Naive thymus-derived CD4-positive, alpha-beta T cell (primary cell): ENCODE measurements at places on chromosomes 7 and 10. TPM values are rescaled to one million over a fixed set of nuclear protein-coding genes. Genes with fewer than 3 reads are reported as not detected.

DNA sequence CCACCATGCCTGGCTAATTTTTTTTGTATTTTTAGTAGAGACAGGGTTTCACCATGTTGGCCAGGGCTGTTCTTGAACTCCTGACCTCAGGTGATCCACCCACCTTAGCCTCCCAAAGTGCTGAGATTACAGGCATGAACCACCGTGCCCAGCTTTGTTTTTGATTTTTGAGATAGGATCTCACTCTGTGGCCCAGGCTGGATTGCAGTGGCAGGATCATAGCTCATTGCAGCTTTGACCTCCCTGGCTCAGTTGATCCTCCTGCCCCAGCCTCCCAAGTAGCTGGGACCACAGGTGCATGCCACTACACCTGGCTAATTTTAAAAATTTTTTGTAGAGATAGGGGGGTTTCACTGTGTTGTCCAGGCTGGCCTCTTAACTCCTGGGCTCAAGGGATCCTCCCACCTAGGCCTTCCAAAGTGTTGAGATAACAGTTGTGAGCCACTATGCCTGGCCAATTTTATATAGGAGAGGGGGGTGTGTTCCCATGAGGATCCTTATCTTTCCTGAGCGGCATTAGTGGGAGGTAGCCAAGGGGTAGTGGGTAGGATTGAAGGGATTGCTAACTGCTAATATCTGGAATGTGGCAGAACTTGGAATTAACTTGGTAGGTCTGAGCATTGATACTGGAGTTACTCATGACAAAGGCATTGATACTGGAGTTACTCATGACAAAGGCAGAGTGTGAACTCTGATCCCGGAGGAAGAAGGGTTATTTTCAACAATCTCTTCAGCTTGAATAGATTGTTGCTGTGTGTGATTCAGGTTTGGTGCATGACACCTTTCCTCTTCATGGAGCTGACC, 1.0 kb upstream of the NOLC1 start:
- DNase-seq: no peak

- DNase-seq: no peak
Observed at GRCh38 chr7:29230871-29231345, 36.3 kb downstream of the CHN2 start.

DNA sequence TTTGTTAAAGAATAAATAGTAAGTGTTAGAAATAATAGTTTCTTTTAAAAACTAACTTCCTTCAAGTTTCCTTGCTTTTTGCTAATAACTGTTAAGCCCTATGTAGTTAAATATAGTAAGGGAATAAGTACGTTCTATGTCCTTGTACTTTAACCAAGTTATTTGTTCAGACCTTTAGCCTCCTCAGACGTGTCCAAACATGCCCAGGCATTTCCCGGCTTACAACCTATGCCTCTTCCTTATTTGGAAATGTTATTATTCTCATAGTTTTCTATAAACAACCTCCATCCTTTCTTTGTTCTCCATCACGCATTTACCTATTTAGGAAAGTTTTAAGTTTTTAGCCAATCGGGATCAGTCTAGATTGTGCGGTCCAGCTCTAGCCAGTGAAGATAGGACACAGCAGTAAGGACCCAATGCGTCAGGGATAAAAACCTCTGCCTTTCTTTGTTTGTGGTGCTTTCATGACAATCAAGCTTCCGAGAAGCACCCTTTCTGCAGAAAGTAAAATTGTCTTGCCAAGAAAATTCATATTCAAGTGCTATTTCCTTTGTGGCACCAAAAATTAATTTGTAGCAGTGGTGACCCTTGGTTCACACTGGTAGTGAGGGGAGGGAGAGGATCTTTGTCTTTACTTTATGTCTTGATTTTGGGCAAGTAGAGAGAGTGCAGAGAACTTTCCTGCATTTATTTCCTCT, 851.3 kb upstream of the POM121L12 start:
- no peak for DNase-seq

- DNase-seq: no peak
Observed at GRCh38 chr7:713139-713457, 13.4 kb upstream of the DNAAF5 start.

- DNase-seq: no peak
Observed at GRCh38 chr7:141118767-141119166, 44.9 kb downstream of the TMEM178B start.

DNA sequence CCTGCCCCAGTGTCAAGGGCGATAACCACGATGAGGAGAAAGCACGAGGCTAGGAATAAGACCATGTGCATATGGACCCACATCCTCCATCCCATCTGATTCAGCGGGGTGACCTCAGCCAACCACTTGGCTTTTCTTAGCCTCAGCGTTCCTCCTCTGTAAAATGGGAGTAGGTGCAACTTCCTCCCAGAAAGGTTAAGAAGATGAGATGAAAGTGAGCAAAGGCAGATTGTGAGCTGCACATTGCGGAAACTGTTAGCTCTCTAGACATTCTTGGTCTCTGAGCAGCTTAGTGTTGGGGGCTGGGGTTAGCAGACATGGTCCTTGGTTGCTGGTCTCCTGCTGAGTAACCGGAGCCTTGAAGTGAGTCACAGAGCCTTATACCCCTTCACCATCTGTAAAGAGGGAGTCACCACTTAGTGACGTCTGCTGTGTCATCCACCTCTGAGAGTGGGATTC, 497.3 kb upstream of the GALNT17 start:
- no peak for DNase-seq

DNA sequence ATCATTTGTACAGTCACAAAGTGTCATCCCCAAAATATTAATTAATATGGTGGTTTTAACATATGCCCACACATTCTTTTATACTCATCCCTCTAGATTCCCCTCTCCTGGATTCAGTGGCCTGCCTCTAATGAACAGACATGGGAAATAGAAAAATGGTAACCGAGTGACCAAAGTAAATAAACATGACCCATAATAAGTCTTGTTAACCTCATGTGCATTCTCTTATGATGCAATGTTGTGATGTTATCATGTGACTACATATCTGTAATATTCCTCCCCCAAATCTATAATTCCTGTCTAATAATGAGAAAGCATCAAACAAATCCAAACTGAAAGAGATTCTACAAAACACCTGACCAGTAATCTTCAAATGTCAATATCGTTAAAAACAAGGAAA, 164.5 kb upstream of the PRSS1 start:
- no peak for DNase-seq

GRCh38 chr7:107152011-107152410, 16.8 kb upstream of the HBP1 start:
- DNase-seq: no peak

DNA sequence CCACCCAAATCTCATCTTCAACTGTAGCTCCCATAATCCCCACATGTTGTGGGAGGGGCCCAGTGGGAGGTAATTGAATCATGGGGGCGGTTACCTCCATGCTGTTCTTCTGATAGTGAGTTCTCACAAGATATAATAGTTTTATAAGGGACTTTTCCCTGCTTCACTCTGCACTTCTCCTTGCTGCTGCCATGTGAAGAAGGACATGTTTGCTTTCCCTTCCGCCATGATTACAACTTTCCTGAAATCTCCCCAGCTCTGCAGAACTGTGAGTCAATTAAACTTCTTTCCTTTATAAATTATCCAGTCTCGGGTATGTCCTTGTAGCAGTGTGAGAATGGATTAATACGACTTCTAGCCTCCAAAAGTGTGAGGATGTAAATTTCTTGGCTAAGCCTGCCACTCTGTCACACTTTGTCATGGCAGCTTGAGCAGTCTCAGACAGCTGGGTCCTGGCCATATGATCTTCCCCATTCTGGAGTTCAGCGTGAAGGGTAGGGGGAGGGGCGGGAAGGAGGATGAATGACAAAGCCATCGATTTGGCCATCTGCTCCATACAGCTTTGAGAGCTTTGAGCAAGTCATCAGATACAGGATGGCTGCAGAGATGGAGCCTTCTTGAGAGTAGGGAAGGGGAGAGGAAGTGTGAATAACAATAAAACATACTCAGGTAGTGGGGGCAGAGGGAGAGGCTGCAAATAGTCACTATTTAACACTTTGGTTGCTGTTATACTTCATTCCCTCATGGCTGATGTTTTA, 19.1 kb upstream of the INPP5F start:
- no peak for DNase-seq

- DNase-seq: no peak
Observed at GRCh38 chr7:38594949-38595348, 36.2 kb downstream of the AMPH start.

DNA sequence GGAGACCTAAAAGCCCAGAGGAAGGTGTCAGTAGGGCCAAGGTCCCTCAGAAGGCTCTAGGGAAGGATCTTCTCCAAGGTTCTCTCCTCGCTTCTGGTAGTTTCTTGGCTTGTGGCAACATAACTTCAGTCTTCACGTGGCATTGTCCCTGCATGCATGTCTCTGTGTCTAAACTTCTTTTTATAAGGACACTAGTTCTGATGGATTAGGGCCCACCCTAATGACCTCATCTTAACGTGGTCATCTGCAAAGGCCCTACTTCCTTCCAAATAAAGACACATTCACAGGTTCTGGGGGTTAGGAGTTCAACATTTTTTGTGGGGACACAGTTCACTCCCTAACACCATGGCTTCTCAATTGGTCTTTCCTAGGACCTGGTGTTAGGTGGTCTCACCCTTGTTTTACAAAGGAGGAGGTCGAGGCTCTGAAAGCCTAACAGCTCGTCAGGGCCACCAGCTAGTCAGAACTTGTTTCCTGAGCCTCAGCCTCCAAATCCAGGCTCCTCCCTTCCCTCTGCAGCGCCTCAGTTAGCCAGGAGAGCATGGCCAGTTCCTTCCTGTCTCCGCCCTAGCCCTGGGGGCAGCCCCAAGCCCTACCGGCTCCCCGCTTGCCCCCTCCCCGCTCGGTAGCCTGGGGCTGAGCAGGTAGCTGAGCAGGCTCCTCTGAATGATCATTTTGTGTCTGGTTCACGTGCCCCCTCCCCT, 109.7 kb upstream of the PPIF start:
- DNase-seq: no peak

DNA sequence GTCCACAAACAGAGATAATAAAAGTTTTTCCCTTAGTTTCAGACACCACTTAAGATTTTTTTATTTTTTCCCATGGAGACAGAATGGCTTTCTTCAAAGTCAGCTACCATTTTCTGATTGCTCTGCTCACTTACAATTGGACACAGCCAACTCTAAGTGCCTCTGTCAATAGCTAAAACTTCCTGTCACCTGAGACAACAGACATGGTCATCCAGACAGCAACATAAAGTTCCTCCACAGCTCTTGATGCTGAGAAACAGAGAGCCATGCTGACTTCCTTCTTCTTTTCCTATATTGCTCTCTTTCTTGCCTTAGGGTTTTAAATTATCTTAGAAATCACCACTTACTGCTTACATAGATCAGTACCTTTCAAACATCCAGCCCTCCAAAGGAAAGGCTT, 12.0 kb downstream of the ZNF800 start:
- DNase-seq: no peak

- DNase-seq: no peak
Observed at GRCh38 chr10:98921316-98921715, 314.3 kb downstream of the HPSE2 start.

DNA sequence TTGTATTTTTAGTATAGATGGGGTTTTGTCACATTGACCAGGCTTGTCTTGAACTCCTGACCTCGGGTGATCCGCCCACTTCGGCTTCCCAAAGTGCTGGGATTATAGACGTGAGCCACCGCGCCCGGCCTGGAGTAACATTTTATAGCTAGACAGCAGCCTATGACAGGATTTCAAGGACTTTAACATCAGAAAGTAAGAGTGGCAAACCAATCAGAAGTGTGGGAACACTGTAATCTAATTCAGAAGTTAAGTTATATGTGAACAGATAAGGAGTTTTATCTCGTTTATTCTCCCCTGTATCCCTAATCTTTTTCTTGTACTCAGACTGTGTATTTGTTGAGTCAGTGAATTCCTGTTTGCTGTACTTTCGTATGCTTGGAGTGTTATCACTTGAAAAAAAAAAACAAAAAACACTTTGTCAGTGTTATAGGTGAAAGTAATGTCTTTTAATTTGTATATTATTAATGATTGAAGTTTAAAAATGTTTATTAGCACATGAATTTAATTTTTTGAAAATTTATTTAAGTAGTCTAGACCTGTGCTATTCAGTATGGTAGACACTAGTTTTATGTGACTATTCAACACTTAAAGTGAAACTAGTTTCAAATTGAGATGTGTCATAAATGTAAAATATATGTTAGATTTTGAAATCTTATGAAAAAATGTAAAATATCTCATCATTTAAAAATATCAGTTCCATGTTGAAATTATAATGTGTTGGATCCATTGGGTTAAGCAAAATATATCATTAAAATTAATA, 38.6 kb downstream of the RSBN1L start:
- DNase-seq: no peak

DNA sequence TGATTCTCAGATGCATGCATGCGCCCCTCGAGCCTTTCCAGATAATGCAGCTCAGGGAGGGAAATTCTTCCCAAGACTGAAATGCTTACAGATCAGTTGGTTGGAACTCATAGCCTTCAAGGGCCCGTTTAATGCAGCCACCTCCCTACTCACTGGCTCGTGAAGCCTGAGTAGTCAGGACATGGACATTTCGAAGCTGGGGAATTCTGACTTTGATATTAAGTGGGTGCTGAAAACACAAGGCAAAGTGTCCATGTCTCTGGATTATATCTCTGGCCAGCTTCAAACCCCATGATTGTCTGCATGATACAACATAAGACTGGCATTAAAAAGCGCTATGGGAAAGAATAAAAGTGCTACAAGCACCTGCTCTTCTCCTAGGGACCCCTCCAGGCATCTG, 207.5 kb downstream of the HERPUD2 start:
- no peak for DNase-seq

- peak; percentile 14 for DNase-seq
Observed at GRCh38 chr10:62527019-62527827, 153.1 kb downstream of the ZNF365 start.

- DNase-seq: no peak
Observed at GRCh38 chr7:106463851-106464611, 179.2 kb upstream of the NAMPT start.

The STAM gene
- polyA plus RNA-seq: 11.9 TPM

The ADARB2 gene
- not detected for polyA plus RNA-seq

The FZD1 gene
- 1.3 TPM for polyA plus RNA-seq

The CLDN4 gene
- polyA plus RNA-seq: 0.16 TPM

The PDLIM1 gene
- polyA plus RNA-seq: 0.89 TPM

The OR2A2 gene
- polyA plus RNA-seq: not detected

The FKBP6 gene
- not detected for polyA plus RNA-seq

The ARPC1A gene
- 55.7 TPM for polyA plus RNA-seq

The SLC18A3 gene
- polyA plus RNA-seq: not detected
